NB4 (cell line): ENCODE measurements at places on chromosomes 3 and 15.

DNA sequence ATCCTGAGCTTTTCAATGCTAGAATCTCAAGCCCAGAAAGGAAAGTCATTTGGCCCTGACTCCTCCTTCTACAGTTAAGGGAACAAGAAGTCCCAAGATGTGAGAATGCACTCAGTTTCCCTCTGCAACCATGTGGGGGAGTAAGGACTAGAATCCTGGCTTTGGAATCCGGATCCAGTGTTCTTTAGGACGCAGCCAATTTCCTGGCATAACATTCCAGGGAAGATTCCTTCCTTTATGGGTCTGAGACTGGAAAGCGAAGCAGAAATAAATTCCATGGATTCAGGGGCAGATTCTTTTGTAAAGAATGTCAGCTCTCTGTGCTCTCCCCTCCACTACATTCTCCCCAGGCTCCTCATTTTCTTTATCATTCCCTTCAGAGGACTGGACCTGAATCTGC is 151.8 kb upstream of the SOX14 start:
- no peak for DNase-seq

DNA sequence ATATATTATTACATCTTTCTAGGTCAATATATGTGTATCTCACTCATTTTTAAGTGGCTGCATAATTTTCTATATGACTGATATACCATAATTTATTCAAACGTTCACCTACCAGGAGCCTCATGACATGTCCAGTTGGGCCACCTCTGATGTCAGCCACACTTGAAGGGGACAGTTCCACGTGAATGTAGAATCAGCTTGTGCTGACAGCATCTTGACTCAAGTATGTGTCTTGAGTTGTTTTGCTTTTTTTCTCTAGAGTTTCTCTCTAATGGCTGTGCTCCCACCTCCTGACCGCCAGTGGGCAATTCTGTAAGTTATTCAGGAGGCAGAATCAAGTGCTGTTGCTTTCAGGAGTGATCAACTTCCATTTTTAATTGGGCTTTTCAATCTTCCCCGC is 237.9 kb downstream of the NFKBIZ start:
- DNase-seq = no peak

- no peak for DNase-seq
Observed at GRCh38 chr15:57708047-57708446, 1.5 kb downstream of the POLR2M start.

GRCh38 chr15:62665449-62665848 is 377.1 kb upstream of the TPM1 start:
- no peak for DNase-seq

GRCh38 chr15:22966321-22967083 is 13.7 kb downstream of the CYFIP1 start:
- no peak for DNase-seq

GRCh38 chr3:8371085-8371551 is 130.5 kb upstream of the LMCD1 start:
- peak; percentile 6 for DNase-seq

DNA sequence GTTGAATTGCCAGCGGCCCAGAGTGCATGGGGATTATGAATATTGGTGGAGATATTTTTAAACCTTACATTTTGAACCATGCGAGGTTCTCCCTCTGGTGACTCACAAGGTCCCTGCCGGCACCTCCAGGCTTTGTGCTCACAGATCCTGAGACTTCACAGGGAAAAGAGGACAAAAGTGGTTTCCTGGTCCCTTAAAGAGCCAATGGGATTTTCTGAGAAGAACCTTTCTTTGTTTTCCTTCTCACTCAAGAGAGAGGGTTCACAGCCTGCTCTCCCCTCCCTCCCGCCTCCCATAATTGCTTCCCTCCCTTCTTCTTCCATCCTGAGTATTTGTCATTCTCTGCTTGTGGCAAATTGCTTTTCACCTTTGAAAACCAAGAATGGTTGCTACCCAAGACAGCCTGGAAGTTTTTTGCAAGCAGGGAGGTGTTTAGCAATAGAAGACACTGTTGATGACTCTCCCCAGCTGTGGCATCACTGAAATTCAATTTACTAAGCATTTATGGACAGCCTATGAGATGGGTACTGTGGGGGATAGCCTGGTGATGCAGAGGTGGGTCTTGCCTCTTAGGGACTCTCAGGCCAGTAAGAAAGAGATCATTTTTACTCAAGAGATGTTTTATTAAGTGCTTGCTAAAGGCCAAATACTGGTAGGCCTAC is 76.6 kb downstream of the CPN2 start:
- peak; percentile 56 for DNase-seq

GRCh38 chr3:9915254-9916141 is 1.4 kb upstream of the IL17RC start:
- DNase-seq = peak; percentile 78

- peak; percentile 23 for DNase-seq
Observed at GRCh38 chr3:49940667-49941249, 808 bp downstream of the RBM6 start.

DNA sequence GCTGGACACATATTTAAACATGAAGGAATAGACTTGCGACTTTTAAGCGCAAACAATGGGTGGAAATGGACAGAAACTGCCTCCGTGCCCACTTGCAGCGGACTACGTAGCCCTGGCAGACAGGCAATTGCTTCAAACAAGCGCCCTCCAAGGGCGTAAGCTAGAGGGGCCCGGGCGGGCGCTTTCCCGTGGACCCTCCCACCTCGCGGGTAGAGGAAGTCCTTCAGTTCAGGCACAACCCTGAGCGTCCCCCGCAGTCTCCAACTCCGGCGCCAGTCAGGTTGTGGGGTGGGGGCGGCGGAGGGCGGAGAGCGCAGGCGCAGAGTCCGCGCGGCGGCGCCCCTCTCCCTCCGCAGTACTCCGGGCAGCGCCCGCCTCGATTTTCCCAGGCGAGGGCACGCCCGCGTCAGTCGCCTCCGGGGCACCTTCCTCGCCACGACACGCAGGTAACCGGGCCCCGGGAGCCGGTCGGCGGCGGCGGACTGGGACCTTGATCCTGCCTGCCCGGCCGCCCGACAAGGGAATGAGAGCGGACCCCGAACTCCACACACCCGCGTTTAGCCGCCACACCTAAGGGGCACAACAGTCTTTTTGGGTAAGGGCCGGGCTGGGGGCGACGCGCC is at the start of gene SLC35G2:
Gene SLC35G2 (plus strand): TSS at position 358 of the 623 bp plus-strand sequence. CDS start 35,335 bp downstream, outside the sequence.
- peak; percentile 86 for DNase-seq

DNA sequence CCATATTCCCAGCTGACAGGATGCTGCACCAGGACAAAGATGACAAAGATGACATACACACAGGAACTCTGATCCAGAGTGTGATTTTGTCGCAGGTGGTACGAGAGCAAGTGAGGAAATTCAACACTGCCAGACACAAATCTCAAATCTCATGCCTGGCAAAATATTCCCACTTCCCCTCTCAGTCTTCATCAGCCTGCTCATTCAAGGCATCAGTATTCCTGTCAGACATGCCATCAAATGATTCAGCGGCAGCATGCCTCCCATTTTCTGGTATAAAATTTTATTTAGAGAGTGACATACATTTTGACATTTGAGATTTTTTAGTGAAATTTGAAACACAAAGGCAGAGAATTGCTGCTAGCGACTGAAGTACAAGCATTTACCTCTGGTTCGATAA is 228.1 kb upstream of the LMCD1 start:
- DNase-seq = no peak

DNA sequence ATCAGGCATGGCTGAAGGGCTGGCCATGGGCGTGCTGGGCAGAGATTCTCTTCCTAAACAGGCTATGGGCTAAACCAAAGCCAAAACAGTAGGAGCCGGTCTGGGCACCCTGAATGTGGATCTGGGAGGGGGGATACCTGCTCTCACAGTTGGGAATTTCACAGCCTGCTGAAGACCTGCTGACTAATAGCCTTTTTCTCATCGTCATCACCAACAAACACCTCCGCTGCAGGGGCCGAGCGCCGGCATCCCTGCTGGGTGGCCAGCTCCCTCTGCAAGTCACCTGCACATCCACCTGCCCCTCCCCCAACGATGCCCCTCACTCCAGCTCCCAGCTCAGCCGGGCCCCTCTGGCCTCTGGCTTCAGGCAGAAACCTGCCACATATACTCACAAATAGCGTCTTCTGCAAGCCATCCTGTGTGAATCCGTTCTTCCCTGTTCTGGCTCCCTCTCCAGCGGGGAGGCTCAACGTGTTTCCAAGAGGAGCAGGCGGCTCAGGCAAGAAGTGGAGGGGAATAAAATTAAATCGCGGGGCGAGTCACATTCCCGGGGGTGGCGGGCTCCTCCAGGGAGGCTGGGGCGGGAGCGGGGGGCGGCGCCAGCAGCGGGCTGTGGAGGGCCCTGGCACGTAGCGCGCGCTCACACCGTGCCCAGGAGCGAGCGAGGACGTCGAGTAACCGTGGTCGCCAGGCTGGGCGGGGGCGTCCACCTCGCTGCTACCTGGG is 466 bp downstream of the IQSEC1 start:
- DNase-seq = no peak

DNA sequence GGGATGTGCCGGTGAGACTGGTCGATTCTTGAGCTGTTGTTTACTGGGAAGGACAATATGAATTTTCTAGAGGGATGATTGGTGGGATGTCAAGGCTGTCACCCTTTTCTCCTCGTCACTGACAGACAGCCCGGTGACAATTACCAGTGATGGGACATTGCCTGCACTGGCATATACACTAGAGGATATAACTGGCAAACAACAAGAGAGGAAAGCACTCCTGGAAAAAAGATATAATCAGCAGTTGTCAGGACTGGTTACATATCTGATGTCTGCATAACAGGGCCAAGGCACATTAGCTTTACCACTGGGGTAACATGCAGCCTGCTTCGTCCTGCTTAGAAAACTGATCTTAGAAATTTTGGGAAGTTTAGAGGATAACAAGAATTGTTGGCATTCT is 131.1 kb downstream of the ROBO2 start:
- no peak for DNase-seq

- DNase-seq = no peak
Observed at GRCh38 chr3:40858364-40859115, 333.8 kb downstream of the ZNF621 start.

DNA sequence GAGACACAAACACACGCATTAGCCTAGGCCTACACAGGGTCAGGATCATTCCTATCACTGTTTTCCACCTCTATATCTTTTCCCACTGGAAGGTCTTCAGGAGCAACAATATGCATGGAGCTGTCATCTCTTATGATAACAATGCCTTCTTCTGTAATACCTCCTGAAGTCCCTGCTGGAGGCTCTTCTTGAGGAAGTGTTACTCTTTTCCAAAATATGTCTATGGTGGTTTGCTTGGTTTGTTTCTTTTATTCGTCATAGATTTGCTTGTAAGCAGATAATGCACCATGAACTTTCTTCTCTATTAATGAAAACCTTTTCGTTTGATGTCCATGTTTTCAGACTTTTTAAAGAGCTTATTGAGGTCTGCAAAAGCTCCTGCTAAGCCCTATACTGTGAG is 109.3 kb downstream of the GMPS start:
- no peak for DNase-seq

GRCh38 chr3:196503196-196504076 is at the start of gene RNF168:
Gene RNF168, minus strand, starts transcription at chr3:196503768. Its CDS starts 595 bp downstream, at chr3:196503173.
- peak; percentile 98 for DNase-seq

GRCh38 chr3:72553298-72553697 is 294.9 kb downstream of the SHQ1 start:
- DNase-seq = no peak

DNA sequence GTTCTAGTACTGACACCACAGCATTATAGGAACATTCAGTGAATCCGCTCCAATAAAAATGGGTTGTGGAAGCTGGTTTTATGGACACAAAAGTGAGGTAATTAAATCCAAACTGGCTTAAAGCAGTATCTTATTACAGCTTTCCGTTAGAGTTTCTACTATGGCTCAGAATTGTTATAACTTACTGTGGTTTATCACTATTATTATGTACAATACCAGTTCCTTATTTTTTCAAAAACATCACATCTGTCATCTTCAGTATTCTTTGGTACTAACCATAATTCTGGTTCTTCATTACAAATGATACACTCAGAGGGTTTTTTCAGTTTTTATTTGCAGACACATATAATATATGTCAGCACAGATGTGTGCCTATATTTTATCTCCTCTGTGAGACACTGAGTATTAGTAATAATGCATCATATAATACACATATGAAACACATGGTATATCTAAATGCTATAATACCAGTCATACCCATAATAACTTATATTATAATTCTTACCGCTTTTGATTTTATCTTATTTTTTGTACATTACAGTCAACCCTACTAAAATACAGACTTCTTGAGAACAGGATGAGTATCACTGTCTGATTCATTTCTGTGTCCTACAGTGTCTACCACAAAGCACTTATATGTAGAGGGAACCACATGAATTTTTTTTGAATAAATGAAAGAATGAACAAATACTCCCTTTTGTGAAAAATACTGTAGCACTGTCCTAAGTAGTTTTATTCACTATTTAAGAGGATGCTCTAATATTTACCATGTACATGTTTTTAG is 39.0 kb downstream of the CMSS1 start:
- no peak for DNase-seq

GRCh38 chr15:93244696-93245660 is 156.0 kb upstream of the RGMA start:
- DNase-seq = peak; percentile 63

DNA sequence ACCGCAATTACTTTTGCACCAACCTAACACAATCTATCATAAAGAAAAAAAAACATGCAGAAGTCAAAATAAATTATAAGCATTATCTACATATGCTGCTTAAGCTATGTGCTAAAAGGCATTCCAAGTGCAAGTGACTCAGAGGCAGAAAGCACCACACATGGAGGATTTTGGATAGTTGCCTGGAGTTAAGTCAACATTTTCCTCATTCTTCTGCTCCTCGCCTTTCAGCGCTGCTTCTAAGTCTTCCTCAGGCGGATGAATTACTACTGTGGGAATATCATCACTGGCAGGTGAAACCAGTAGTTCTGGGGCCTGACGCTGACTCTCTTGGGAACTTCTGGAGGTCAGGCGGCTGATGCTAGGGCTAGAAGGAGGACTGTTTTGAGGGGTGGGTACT is 53.1 kb downstream of the SLC4A7 start:
- no peak for DNase-seq

GRCh38 chr3:74347563-74348268 is 266.7 kb downstream of the CNTN3 start:
- no peak for DNase-seq

DNA sequence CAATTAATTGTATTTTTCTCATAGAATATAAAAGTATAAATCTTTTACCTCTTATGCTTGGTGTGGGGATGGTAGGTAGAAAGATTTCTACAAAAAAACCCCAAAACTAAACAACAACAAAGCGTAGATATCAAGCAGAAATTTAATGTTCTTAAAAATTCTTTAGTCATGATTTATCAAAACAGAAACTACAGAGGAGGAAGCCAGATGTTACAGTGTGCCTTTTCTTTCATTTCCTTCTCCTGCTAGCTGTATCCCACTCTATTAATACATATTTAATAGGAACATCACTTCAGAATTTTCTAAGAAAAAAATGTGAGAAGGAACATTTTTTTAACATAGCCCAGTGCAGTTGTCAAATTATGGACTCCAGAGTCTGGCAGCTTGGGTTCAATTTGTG is 420.6 kb downstream of the TUSC7 start:
- no peak for DNase-seq

DNA sequence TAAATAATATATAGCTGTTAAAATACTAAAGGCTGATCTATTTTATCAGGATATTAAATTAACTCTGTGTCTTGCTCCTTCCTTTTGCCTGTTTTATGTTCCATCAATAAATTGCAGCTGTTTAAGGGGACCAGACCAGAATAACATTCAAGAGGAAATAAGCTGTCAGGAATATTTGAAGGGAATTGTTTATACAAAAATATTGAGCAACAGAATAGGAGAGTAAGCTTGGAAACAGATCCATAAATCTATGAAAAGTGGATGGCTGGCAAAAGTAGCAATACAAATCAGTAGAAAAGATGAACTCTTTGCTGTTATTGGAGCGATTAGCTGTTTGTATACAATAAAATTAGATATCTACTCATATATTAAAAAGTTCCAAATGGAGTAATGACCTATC is 36.2 kb upstream of the PLSCR2 start:
- DNase-seq = no peak

GRCh38 chr15:90765966-90766365 is 48.8 kb downstream of the BLM start:
- DNase-seq = no peak
